HL-60 (cell line): ENCODE measurements at places on chromosomes 1 and 21.

- DNase-seq, result no peak
Measured at GRCh38 chr1:172724765-172725613, 66.1 kb downstream of the FASLG start.

DNA sequence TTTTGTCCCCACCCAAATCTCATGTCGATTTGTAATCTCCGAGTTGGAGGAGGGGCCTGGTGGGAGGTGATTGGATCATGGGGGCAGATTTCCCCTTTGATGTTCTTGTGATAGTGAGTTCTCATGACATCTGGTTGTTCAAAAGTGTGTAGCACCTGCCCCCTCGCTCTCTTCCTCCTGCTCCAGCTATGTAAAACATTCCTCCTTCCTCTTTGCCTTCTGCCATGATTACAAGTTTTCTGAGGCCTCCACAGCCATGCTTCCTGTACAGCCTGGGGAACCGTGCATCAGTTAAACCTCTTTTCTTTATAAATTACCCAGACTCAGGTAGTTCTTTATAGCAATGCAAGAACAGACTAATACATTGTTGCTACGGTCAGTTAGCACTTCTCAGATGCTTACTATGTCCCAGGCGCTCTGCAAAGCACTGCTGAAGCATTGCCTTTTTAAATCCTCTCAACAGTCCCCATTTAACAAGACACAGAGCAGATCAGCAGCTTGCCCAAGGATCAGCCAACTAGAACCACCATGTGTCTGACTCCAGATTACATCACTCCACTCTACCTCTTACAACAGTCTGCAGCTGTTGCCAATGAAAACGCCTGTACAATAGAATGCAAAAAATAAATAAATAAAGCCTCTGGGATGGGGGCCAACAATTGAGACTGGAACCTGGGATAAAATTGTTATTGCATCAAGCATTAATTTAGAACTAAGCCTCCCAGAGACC is 52.4 kb upstream of the USP1 start:
- no peak for DNase-seq

- DNase-seq, result peak; percentile 50
Measured at GRCh38 chr21:33299181-33299752, 25.5 kb upstream of the IFNAR1 start.

DNA sequence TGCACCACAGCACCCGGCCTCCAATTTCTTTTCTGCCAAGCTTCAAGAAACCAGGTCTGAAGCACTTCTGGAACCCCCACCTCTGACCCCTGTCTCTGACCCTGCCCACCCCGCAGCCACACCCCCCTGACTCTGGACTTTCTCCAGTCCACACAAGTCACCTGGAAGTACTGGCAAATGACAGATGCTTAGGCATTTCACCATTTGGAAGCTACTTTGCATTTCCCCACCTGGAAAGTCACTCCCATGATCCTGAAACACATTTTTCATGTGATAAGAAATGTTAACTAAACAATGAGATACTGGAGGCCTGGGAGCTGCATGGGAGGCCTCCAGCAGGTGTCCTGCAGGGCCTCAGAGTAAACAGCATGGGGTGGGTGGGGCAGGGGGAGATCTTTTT is 45.7 kb downstream of the NTPCR start:
- no peak for DNase-seq

- DNase-seq, result peak; percentile 33
Measured at GRCh38 chr1:198361237-198361767, 179.2 kb downstream of the ATP6V1G3 start.

DNA sequence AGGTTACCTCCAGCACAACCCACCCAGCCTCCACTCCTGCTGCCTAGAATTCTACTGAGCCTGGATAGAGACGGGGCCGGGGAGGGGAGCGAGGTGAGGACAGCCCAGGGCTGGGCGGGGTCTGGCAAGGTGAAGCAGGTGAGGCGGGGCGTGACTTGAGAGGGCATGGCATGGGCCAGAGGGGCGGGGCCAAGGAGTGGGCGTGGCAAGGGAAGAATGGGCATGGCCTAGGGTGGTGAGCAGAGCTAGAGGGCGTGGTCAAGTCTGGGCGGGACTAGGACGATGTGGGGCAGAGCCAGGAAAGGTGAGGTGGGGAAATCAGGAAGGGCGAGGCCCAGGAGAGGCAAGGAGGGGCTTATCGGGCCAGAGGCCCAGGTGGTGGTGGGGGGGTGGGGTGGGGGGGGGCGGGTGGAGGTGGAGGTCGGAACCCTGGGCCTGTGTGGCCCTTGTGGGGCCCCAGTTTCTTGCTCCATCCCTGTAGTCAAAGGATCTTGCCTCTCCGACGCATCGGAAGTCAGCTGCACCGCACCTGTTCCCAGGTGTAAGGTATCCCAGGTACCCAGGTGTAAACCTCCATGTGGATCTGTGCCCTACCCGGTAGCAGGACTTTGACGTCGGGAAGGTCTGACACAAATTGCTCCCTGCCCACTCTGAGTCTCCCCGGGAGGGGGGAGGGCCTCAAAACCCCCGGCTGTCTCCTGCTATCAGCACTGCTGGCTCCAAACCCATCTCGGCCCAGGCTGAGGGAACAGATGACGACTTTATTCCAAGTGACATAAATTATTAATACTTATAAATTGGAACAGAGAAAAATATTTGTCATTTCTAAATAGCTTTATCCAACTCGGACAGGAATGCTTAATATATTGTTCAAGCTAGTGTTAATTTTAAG is 32.9 kb upstream of the UTS2 start:
- no peak for DNase-seq

DNA sequence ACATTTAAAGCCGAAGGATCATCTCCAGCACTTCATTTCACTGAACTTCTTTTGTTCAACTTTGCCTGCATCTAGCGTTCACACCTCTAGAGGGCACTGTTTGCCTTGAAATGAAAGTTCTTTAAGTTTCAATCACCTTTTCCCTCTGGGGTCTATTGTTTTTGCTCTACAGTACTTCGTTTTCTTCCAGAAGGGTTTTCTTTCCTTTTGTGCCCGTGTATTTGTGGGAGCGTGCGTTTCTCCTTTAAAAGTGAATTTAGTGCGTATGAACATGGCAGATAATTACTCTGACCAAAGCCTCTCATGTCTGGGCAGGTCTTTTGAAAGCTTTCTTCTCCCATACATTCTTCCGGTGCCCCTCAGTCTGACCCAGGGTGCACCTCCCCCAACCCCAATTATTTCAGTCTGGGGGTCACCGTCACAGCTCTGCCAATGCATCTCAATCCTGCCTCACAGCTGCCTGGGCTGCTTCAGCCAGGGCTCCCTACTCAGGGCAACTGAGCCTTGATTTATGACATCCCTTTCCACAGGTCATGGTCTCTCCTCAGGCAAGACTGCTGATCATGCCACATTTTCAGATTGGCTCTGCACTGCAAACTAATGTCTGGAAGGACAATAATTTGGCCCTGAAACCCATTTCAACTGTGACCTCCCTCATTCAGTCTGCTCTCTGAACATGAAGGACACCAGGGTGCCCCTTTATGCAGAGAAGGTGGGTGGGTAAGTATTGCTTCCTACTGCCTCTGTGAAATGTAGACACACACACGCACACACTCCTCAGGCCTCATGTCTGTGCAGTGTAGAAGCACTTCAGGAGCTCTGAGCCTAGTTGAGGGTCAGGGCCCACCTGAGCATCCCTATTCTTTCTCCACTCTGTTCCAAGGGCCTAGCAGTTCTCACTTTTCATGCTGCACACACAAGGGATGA is 88.6 kb downstream of the NUF2 start:
- peak; percentile 1 for DNase-seq
